Esophagus (tissue), 2 donors: ENCODE measurements at places on chromosomes 1 and 21. TPM values are rescaled to one million over a fixed set of nuclear protein-coding genes. Genes with fewer than 3 reads are reported as not detected.

The PADI1 gene
- 398 TPM for polyA plus RNA-seq

The KRTAP13-2 gene
- not detected for polyA plus RNA-seq

The CSMD2 gene
- polyA plus RNA-seq: 0.08 TPM

The SDHC gene
- polyA plus RNA-seq: 40.6 TPM

The INPP5B gene
- 4.4 TPM for polyA plus RNA-seq

The NBPF4 gene
- 0.02 TPM for polyA plus RNA-seq

The DMBX1 gene
- not detected for polyA plus RNA-seq

The ANGPTL7 gene
- 0.10 TPM for polyA plus RNA-seq

The ZNF683 gene
- 0.28 TPM for polyA plus RNA-seq

The C8B gene
- polyA plus RNA-seq: not detected

The CD1B gene
- polyA plus RNA-seq: 0.13 TPM

The C1QB gene
- 12.8 TPM for polyA plus RNA-seq

The TTLL7 gene
- 1.6 TPM for polyA plus RNA-seq

The PALMD gene
- polyA plus RNA-seq: 18.3 TPM

The RHEX gene
- polyA plus RNA-seq: 0.81 TPM

The FCRL4 gene
- polyA plus RNA-seq: not detected

The LYPD8 gene
- not detected for polyA plus RNA-seq

The HPDL gene
- polyA plus RNA-seq: 5.2 TPM

The ERICH3 gene
- 0.02 TPM for polyA plus RNA-seq

The TNN gene
- polyA plus RNA-seq: 0.08 TPM

The NEGR1 gene
- 1.4 TPM for polyA plus RNA-seq

The OR2AK2 gene
- not detected for polyA plus RNA-seq

The AVPR1B gene
- not detected for polyA plus RNA-seq

The CRYAA gene
- polyA plus RNA-seq: not detected

The PERM1 gene
- polyA plus RNA-seq: 3.4 TPM

The LCE6A gene
- polyA plus RNA-seq: not detected

The CELA2B gene
- not detected for polyA plus RNA-seq

The RASSF5 gene
- polyA plus RNA-seq: 27.3 TPM

The SLC44A3 gene
- polyA plus RNA-seq: 7.0 TPM

The RAB4A gene
- polyA plus RNA-seq: 15.0 TPM

The ST6GALNAC3 gene
- 0.29 TPM for polyA plus RNA-seq

The SERTAD4 gene
- polyA plus RNA-seq: 3.0 TPM

The GJB3 gene
- 74.0 TPM for polyA plus RNA-seq

The DCST2 gene
- 10.1 TPM for polyA plus RNA-seq

The MIXL1 gene
- polyA plus RNA-seq: not detected

The FCRL2 gene
- polyA plus RNA-seq: 0.04 TPM

The TFF2 gene
- polyA plus RNA-seq: 2.3 TPM

The BEST4 gene
- polyA plus RNA-seq: 0.26 TPM

The OR10J1 gene
- not detected for polyA plus RNA-seq

The DPT gene
- 4.8 TPM for polyA plus RNA-seq

The CFAP141 gene
- not detected for polyA plus RNA-seq

The LCE3B gene
- not detected for polyA plus RNA-seq

The CA6 gene
- 0.06 TPM for polyA plus RNA-seq

The CLDN8 gene
- 1.4 TPM for polyA plus RNA-seq

The SLC2A5 gene
- polyA plus RNA-seq: 3.6 TPM

The ZNF695 gene
- polyA plus RNA-seq: 0.84 TPM

The OR6N1 gene
- not detected for polyA plus RNA-seq

The CRNN gene
- polyA plus RNA-seq: 4,198 TPM

The CADM3 gene
- 2.0 TPM for polyA plus RNA-seq

The SPTA1 gene
- not detected for polyA plus RNA-seq

The EPHA2 gene
- 133 TPM for polyA plus RNA-seq

The CD1E gene
- 0.16 TPM for polyA plus RNA-seq

The PGLYRP4 gene
- polyA plus RNA-seq: 3.1 TPM

The PSRC1 gene
- polyA plus RNA-seq: 6.3 TPM

The COL9A2 gene
- polyA plus RNA-seq: 0.54 TPM

The IQGAP3 gene
- 7.8 TPM for polyA plus RNA-seq

The RAB3B gene
- polyA plus RNA-seq: under 0.01 TPM

The PARS2 gene
- 1.5 TPM for polyA plus RNA-seq
